GM04504 (cell line): ENCODE measurements at places on chromosomes 7 and 10.

DNA sequence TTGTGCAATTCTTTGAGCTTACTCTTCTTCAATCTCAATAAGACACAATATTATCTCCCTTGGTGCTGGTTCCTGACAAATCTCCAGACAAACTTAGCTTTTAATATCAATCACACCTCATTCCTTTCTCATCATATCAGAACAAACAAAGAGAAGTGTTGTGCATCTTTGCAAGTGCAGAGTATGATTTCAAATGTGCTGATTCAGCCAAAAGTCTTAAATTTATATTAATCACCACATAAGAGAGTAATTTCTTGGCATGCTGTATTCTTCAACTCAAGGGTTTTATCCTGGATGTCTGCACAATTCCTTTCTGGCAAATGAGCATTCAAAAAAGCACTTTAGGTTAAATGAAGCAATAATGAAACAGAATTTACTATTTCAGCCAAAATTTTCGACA, 877.8 kb downstream of the ANKRD7 start:
- DNase-seq: no peak

- DNase-seq: no peak
Measured at GRCh38 chr7:137538361-137538762, 194.8 kb upstream of the PTN start.

DNA sequence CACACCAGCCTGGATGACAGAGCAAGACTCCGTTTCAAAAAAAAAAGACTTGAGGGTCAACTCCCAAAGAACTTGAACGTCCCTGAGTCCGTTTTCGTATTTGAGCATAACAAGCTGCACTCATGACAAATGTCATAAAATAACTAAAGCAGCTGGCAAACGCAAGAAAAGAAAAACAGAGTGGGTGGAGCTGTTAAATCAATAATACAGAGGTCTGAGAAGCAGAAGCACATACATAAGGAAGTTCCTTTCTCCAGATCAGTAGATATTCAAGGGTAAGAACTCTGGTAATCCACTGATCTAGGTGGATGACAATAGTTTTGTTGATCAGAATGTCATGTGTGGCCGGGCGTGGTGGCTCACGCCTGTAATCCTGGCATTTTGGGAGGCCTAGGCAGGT, 150.1 kb downstream of the FAM107B start:
- DNase-seq: no peak

- no peak for DNase-seq
Measured at GRCh38 chr7:148547951-148548350, 42.6 kb upstream of the C7orf33 start.

DNA sequence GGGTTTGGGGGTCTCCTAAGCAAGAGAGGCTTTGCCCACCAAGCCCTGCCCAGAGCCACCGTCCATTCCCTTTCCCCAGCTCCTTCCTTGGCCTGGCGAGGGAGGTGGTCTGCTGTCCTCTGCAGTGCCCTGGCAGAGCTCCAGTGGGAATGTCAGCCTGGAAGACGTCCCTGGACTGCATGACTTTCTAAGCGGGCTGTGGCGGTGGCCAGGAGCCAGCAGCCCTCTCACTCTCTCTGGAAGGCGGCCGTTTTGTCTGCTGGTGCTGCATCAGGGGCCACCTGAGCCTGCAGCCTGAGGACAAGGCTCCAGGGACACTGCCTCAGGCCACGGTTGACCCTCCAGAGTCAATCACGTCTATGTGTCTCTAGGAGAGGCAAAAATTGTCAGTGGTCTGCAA, 271.0 kb downstream of the SKAP2 start:
- no peak for DNase-seq

- DNase-seq: no peak
Measured at GRCh38 chr10:125742465-125742864, 23.0 kb downstream of the EDRF1 start.

DNA sequence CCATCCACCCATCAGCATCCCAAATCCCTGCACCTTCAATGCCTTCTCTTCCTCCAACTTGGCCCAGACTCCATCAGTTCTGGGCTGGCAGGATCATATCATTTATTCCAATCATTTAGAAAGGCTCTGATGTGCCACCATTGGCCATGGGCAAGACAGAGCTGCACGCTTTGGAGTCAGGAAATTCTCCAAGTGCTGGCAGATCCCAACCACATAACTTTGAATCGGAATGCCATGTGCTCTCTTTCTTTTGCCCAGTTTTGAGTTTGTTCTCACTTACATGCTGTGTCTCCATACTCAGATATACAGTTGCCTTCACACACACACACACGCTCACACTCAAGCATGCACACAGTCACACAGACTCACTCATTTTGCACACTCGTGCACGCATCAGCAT, 85.7 kb upstream of the GHITM start:
- DNase-seq: no peak

DNA sequence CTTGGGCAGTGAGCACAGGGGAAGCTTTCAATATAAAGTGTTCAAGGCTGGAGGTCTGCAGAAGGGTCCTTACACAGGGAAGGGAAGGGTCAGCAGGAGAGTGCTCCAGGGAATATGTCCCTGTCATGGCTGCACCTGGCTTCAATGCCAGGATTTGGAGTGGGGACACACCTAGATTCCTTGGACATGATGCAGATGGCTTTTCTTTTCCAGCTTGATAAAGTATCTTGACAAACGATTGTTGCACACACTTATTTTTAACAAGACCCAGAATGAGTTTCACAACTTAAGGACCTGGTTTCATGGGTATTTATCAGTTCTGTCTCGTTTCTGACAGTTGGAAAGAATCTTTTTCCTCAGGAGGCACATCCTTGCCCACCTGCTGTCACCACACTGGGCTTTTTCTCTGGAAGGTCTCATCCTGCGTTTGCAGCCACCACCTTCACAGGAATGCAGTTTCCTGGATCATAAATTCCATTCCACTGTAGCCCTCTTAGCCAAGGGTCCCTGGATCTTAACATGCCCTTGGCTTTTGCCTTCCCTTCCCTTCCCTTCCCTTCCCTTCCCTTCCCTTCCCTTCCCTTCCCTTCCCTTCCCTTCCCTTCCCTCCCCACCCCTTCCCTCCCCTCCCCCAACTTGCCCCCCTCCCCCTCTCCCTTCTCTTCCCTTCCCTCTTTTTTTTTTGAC, 21.7 kb downstream of the SRRM3 start:
- DNase-seq: no peak

DNA sequence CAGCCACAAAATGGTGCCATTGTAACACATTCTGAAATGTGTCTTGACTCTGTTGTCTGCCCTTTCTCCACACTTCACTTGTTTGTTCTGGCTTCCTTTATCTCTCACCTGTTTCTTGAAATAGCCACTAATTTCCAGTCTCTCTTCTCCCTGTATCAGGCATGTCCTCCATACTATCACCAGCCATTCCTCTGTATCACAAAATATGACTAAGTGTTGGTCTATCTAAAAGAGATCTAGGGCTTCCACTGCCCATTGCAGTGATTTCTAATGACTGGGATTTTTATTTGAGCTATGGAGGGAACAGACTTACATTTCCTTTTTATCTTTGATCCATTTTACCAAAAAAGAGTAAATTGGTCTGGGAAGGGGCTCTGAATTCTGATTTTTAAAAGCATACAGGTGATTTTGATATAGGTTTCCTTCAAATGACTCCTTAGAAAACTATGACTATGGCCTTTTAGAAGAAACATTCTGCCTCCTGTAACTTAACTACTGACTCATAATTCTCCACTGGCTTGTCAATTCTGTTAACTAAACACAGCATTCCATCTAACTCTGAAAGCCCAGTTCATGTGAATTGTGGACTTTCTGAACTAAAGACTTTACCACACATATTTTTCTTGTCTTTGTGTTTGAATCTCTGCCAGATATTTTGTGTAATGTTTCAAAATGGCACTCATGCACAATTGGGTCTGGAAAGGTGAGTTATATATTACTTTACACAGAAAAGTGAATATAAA, 1121.4 kb downstream of the XPNPEP1 start:
- DNase-seq: no peak

GRCh38 chr7:95357623-95358022, 33.3 kb upstream of the PON1 start:
- no peak for DNase-seq

DNA sequence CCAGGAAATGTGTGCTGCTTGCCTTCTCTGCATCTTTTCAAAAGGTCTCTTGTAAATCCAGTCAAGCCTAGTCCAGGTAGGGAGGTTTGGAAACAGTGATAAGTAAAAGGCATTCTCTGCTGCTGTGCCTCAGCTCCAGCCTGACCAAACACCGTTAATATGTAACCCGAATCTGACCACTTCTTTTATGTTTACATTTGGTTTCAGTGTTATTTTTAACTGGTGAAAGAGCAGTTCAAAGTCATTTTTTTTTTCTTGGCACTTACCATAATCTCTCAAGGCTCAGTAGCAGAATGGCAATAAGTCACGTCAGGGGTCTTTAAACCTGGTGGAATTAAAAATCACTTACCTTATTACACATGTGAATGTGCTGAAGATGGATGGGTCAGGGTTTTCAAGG, 216.8 kb downstream of the PTEN start:
- DNase-seq: no peak

- no peak for DNase-seq
Measured at GRCh38 chr7:130152493-130153210, 52.6 kb downstream of the TMEM209 start.

DNA sequence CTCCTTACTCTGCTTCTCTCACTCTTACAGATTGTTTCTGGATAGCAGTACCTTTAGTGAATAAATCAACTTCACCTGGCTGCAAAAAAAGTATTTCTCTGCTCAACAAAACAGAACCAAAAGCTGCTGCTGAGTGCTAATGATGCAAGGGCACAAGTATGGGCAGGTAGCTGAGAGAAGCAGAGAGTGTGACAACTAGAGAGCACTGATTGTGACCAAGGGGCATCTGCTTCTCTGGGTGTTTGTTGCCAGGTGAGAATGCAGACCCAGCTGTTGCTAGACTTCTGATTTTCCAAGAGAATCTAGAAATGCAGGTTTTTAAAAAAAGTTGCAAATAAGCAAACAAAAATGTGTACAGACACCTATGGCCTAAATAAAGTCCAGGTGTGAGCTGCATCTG, 25.3 kb upstream of the PPIF start:
- DNase-seq: no peak

GRCh38 chr10:48902096-48902495, 37.5 kb downstream of the LRRC18 start:
- no peak for DNase-seq

- DNase-seq: no peak
Measured at GRCh38 chr7:118075936-118076335, 108.0 kb upstream of the LSM8 start.

DNA sequence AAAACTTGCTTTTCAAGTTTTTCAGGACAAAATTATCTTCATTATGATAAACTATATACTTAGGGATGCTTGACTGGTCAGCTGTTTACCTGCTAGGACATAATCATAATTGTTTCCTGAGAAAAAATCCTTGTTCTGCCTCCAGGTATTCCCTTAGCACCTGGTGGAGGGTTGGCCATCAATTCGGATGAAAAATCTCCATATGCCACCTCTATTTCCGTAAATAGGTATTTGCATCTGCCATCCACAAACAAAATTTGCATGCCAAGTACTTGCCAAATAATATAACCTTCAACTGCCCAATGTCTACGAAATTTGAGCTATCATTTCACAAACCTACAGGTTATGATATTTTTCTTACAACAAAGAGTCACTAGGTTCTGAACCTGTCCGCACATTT, 126.2 kb downstream of the RNF133 start:
- no peak for DNase-seq

DNA sequence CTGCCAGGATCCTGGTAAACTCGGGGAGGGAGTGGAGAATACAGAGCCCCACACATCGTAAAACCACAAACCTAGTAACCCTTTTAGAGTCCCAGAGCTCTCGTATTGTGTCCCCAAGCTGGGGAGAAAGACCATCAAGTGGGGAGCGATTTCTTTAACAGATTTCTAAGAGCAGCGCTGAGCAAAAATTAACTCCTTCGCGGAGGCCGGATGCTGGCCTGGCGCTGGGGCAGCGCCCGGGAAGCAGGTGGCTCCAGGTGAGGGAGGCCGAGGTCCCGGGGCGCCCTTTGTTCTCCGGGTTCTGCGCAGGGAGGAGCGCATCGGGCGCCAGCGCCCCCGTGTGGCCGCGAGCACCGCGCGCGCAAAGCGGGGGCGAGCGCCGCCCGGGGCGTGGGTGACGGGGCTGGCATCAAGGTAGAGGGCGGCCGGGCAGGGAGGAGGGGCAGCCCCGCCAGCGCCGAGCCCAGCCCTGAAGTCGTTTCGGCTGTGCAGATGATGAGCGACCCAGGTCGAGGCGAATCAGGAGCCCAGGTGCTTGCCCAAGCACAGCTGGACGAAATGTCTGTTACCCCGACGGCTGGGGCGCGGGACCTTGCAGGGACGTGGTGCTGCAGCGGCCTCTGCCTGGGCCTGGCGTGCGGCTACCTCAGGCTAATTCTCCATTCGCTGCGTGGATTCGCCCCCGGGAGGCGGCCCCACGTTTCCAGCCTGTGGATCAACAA, 10.4 kb upstream of the FGFR2 start:
- no peak for DNase-seq

GRCh38 chr10:88245974-88246511, 337.1 kb downstream of the RNLS start:
- peak; percentile 38 for DNase-seq

GRCh38 chr10:7471720-7472367, 61.0 kb upstream of the SFMBT2 start:
- no peak for DNase-seq

GRCh38 chr7:129670656-129671055, 59.1 kb downstream of the NRF1 start:
- no peak for DNase-seq

- DNase-seq: no peak
Measured at GRCh38 chr10:10326116-10326515, 691.6 kb upstream of the CELF2 start.

GRCh38 chr10:132835848-132836233, 49.9 kb upstream of the NKX6-2 start:
- no peak for DNase-seq
